ENCODE measurements at places on chromosomes 3 and 15.

DNA sequence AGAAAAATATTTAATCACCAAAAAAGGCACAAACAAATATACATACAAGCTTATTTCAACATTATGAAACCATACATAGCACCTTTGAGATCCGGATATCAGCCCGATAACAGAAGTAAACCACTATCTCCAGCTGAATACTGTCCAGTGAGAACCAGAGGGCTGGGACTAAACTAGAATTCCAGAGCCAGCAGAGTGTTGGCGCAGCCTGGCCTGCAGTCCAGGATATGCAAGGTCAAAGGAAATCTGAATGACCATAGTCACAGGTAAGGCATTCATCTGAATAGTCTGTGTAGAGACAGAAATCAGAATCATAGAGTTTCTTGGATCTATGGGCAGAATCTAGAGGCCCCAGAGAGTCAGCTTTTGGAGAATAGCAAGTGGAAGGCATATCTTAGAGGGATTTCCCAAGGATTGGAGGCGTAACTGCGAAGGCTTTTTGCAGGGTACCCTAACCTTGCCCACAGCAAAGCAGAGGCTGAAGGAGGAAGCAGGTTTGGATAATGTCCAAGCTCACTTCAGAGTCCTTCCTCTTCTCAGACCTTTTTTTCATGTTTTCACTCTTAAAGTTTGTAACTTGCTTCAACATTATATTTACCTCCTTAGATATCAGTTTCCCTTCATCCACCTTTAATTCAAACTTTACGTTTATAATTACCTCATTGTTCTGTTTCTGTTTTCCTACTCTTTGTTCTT is 32.5 kb upstream of the TP63 start:
- DNase-seq, result no peak

DNA sequence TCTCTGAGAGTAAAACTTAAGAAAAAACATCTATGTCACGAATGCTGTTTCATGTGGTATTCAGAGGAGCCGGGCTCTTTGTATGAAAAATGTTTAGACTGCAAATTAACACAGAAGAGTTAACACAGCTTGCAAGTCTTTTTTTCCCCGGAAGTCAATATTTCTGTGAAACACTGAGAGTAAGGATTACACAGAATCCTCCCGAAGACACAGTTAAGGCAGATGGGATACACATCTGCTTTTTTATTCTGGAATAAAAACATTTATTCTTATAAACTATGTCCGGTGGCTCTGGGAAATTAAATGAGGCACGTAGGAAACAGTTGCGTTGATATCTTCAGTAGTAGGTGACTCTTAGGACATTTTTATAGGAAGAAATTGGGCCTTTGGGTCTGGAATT is 180.6 kb downstream of the PTPRG start:
- no peak for DNase-seq

GRCh38 chr15:82945326-82945725 is 7.2 kb downstream of the HOMER2 start:
- DNase-seq, result no peak

DNA sequence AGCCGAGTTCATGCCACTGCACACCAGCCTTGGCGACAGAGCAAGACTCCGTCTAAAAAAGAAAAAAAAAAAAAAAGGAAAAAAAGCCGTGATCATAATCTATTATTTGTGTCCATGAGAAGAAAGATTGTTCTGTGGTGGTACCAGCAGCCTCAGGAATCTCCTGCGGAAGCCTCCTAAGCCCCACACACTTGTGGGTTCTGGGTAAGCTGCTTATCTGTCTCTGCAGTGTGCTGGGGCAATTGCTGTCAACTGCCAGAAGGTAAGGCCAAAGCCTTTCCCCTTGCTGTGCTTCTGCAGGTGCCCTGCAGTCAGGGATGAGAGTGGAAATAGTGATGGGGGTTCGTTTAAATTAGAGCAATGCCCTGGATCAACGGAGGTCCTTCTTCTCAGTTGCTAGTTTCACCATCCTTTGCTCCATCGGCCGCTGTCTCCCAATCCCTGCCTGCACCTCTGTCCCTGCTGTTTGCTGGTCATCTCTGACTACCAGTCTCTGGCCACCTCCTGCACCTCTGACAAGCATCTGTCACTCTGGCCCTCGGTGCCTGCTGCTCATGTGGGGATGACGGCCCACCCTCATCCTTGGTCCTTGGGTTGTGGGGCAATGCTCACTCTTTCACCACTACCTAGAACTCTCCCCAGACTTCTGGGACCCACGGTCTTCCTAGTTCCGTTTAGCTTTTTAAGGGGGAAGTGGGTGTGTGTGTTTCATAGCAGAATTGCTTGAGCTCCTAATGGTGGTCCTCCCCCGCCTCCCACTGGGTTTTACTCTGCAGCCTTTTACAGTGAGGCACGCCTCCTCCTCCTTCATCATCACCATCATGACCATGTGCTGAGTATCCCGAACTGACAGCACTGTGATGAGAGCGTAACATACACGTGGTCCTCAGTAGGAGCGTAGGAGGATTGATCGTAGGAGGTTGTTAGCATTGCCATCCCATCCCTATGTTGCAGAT is 25.5 kb downstream of the CHRD start:
- no peak for DNase-seq

GRCh38 chr3:76997733-76998132 is 42.2 kb upstream of the ROBO2 start:
- DNase-seq, result no peak

DNA sequence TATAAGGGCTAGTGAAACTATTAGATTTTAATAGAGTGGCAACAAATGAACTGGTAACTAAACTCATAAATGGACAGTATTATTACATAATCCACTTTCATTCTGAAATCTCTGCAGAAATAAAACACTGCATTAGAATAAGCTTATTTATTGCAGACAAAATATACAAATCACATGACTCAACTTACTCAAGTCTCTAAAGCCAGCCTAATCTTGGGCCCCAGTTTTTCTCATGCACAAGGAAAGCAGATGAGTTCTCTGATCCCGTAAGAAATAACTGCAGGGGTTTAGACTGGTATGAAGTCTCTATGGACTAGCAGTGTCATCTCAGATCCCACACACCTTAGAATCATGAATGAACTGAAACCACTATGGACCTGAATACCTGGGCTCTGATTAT is 5.8 kb downstream of the DLG1 start:
- no peak for DNase-seq

- no peak for DNase-seq
These were observed 49.5 kb downstream of the CMC1 start for GRCh38 chr3:28290863-28291300.

DNA sequence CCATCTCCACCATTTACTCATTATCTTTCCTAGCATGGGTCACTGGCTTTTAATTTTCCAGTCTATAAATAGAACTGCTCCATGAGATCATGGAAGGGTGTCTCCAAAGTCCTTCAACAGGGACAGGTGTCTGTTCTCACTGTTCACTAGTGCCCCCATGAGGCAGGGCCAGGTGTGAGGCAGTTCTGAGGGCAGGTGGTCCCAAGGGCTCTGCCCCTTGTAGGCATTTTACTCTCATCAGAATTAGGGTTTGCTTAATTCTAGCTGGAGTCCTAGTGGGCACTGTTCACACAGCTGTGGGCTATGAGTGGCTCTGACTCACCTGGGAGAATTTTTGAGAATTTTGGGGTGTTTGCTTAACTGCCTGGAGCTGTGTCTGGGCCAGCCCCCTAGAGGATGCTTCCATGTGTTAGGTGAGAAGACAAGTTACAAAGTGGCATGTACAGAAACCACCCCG is 248.0 kb upstream of the LYSMD4 start:
- DNase-seq, result no peak

GRCh38 chr3:21484828-21485144 is 266.2 kb downstream of the ZNF385D start:
- DNase-seq, result no peak

GRCh38 chr15:101437618-101438481 is 51.7 kb downstream of the PCSK6 start:
- DNase-seq, result no peak

DNA sequence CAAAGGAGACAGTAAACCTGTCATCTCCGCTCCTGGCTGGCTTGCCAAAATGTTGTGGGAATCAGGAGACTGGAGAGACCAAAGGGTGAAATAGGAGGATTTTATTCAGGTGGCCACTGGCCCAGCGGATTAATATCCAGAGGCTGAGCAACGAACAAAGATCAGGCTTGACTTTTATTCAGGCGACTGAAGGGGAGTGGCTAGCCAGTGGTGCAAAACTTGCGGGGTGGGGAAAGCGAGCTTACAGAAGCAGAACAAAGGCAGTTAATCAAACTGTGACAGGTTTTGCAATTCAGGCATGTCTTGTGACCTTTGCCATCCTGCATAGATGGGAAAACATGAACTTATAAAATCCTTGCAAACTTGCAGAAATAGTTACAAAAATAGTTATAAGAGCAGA is 19.8 kb upstream of the ACAD9 start:
- DNase-seq, result no peak

GRCh38 chr3:140023616-140024530 is 88.9 kb downstream of the CLSTN2 start:
- no peak for DNase-seq

- no peak for DNase-seq
These were observed 71.7 kb upstream of the ABHD2 start for GRCh38 chr15:89016549-89017041.

DNA sequence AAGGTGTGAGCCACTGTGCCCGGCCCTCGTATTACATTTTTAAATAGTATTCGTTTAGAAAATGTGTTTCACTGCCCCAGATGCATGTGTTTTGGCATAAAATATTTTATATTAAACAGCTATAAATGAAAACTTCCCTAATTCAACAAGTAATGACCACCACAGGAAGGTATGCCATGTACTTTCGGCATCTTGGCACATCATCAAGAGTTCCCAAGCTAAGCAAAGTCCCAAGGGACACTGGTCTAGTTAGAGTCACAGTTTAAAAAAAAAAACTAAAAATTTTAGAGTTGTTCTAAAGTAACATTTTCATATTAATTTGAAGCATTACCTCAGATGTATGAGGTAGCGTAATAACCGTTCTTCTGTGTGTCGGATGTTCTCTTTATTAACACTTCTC is 15.6 kb upstream of the ARPP19 start:
- DNase-seq, result no peak

DNA sequence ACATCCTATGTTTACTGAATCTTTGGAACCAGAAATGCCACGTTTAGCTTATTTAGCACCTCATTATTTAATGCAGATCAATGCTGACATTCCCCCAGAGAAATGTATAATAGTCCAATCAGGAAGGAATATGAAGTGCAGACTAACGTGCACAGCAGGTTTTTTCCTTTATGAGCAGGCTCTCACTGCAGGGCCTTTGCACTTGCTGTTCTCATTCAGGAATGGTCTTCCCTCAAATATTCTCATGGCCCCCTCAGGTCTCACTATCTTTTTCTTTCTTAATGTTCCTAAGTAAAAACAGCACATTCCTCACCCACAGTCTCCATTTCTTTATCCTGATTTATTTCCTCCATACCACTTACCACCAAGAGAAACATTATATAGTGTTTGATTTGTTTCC is 174.6 kb downstream of the FOXP1 start:
- no peak for DNase-seq

GRCh38 chr3:17194116-17194515 is 309.4 kb downstream of the PLCL2 start:
- DNase-seq, result no peak

DNA sequence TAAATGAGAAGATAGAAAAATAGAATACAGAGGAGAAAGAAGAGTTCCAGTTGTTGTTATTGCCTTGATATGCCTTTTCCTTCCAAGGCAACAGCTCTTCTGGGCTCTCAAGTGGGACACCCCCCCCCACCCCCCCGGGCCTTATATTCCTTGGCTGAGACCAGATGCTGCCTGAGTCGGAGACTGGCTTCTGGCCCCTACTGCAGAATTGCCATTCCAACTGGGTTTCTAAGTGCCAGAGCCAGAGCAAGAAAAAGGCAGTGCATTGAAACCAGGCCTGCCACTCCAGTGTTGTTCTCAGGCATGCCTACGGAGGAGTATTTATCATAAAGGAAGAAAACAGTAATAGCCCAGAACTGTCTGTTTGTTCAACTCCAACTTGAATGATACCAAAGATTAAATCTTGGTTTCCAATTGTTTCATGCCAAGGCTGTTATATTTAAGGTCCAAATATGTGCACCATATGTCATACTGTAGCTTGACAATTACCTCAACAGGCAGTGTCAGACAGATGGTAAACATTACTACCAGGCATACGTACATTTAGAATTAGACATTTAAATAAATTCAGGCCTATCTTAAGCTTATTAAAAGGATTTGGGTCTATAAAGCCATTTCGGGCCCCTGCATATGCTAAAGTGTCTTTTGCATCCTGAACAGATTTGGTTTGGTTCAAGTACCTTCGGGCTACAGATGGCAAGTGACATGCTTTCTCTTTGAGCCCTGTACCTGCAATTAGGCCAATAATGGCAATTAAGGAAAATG is 209.9 kb upstream of the SEMA6D start:
- no peak for DNase-seq

- no peak for DNase-seq
These were observed 351.6 kb downstream of the TIGIT start for GRCh38 chr3:114645392-114645791.

DNA sequence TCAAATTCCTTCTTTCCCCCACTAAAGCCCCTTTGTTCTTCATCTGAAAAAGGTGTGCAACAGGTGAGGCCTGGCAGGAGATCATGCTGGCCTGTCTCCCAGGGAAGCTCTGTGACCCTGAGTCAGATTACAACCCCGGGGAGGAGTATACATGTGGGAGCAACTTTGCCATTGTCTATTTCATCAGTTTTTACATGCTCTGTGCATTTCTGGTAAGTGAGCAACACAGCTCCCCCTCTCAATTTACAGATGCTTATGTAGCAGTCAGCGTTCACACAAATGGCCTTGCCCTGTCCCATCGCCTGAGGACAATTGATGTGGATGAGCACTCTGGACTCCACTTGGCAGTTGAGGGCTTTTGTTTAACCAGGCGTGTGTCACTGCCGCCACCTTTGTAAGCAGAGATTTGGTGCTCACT is 70.4 kb downstream of the CHDH start:
- no peak for DNase-seq

- DNase-seq, result no peak
These were observed 113.6 kb downstream of the ADAMTS9 start for GRCh38 chr3:64574194-64574593.

DNA sequence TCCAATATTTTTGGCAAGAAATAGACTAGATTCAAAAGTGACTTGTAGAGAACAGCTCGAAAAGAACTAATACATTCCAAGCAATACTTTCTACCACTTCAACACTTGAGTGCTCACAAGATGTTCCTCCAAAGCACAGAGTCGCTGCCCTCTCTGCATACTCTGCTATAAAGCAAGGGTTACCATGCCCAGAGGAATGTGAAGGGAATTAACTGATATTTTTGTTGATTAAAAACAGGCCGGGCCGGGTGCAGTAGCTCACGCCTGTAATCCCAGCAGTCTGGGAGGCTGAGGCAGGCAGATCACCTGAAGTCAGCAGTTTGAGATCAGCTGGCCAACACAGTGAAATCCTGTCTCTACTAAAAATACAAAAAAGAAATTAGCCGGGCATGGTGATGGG is 57.6 kb upstream of the CSPG5 start:
- no peak for DNase-seq

GRCh38 chr3:45105855-45106671 is 40.1 kb downstream of the CDCP1 start:
- peak; percentile 33 for DNase-seq

DNA sequence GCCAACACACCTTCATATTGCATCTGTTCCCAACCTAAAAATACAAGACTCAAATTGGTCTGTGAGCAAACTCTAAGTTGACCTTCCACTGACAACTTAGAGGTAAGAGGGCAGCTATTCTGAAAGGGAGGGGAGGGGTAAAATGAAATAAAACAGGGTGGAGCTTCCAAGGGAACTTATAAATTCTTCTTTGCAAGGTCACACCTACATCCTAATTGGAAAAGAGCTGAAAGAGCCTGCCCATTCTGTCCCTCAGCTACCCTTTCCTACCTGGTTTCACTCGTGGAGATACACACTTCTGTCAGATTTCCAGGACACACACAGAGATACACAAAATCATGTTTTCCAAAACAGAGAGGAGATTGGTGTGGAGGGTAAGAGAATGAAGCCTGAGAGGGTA is 1.0 kb downstream of the ILDR1 start:
- no peak for DNase-seq
